Chondrocyte (in vitro differentiated cells): ENCODE measurements at places on chromosomes 3 and 15. TPM values are rescaled to one million over a fixed set of nuclear protein-coding genes. Genes with fewer than 3 reads are reported as not detected.

SPTBN5 gene
- 2.2 to 3.8 TPM (median 2.9 TPM) in 3 replicates for total RNA-seq

ISL2 gene
- not detected in 3 replicates for total RNA-seq

CPNE9 gene
- not detected in 3 replicates for total RNA-seq

DNA sequence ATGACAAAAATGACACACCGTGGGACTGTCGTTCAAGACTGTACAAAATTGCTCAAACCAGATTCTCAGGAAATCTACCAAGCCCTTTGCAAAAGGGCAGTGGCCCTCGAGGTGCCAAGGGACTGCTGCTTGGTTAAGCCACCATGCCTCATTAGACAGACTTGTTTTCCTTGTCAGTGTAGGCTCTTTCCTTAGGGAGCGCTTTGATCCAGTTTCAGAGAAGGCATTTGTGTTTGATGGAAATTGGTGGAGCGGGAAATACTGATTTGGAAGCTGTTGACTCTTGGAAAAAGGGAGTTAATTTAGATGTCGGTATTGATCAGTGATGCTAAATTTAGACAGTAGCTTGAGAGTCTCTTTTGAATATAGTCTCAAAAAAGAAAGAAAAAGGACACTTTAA lies 304.3 kb upstream of the UMPS start:
- no peak for DNase-seq

DNA sequence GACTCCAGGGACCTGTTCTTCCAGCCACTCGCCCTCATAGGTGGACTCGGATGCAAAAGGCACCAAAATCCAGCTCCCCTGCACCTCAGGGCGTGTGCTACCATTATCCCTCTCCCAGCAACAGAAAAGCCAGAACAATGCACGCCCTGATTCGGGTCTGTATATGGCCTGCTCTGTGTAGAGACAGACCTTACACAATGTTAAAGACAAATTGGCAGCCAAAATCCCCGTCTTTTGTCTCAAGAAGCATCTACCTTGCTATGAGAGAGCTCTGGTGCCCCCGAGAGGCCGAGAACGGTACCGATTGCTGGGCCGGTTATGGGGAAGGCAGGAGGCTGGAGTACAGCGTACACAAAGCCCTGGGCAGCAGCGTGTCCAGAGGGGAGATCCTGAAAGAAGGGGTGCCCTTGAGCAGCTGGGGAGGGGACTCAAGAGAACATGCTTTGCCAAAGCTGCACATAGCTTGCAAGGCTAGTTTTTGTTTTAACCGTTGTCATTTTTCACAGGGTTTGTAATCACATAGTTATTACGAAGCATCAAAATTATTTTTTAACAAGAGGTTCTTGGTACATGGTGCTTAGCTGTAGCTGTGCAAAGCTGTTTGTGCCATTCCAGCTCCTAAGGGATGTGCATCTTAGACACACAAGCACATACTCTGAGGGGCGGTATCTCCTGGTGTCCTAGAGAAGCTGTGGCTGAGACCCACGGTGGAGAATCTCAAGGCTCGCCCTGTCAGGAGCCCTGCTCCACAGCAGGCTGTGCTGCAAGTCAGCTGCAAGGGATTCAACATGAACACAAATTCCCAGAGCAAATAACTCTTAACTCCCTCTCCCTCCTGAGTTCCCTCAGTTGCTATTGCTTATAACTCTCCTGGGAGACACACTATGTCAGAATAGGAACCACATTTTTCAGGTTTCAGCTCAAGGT lies 461.5 kb upstream of the PPP2R3A start:
- DNase-seq: peak; percentile 87

- no peak for DNase-seq
Measured at GRCh38 chr15:88911766-88912118, 1.4 kb downstream of the MFGE8 start.

GRCh38 chr3:102718651-102719050 lies 283.8 kb downstream of the ZPLD1 start:
- DNase-seq: no peak

DNA sequence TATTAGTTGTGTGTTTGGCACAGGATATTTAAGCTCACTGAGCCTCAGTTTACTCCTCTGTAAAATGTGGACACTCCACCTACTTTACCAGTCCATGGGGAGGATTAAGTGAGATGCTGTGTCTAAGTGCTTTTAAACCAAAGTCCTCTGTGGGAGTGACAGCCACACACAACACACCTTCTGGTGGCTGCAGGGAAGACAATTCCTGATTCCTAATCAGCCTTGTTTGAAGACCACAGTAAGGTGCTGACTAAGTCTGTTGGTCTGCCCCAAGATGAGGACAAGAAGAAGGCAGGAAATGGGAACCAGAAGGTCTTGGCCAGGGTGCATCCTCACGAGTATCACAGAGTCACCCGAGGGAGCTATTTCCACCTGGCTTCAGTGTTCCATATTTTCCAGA lies 52.3 kb downstream of the EPHB1 start:
- no peak for DNase-seq

DNA sequence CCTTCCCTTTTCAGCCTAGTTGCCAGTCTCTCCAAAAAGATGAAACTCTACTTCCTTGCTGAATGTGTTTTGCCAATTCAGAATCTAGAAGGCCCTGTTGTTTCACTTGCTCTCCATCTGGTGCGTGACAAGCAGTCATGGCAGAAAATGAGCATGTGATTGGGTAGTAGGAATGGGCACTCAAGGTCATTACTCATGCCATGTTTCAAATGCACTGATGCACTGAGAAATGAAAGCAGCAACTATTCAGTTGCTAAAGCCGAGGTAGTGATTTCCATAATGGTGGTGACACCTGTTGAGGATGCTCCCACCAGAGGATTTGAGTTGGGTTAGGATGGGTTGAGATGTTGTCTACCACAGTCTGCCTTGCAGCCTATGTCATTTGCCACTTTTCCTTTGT lies 12.7 kb downstream of the ZBTB38 start:
- no peak for DNase-seq
